ENCODE measurements at places on chromosomes 16 and 17.

DNA sequence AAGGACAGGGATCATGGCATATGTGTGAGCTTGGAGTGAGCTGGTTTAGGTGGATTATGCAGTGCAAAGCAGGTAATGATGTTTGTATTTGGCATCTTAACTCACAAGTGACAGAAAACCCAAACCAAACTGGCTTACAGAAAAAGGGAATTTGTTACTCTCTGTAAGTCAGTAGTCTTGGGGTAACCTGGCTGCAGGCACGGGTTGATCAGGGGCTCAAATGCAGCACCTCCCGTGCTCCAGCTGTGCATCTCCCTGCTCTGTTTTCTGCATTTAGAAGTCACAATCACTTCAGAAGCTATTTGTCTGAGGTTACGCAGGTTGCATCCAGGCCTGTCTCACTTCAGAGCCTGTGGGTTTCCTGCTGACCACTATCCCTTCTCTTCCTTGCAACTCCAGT, 354.3 kb downstream of the CPPED1 start:
- DNase-seq = no peak

DNA sequence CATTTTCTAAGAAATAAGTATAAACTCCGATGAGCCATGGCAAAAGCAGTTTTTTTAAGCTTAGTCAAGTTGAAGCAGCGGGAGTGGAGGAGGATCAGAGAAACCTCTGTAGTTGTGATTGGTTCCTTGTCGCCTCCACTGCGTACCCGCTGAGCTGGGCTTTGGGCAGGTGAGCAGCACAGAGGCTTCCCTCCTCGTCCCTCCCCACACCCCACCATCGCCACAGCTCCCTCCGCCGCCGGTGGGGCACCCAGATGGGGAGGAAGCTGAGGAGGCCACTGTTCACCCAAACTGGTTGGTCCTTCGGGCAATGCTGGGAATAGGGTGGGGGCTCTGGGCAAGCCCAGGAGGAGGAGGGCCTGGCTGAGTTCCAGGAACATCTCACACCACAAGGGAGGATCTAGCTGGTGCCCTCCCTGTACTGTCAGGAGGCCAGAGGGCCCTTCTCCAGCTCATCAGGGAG, 5.2 kb upstream of the MRPL38 start:
- DNase-seq = no peak

DNA sequence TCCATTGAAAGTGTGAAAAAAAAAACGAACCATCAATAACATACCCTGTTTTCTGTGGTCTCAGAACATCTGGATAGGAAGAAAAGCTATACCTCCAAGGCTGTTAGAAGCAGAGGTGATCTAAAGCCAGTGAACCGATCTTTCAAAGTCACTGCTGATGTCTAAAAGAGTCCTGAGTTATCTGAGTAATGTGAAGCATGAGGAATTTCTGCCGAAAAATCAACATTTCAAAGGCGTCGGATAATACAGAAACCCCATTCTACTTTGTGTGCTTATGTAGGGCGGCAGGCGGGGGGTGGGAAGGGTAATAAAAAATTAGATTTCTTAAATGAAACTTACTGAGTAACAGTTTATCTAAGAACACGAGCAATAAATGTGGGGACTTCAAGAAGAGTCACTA, 3.9 kb downstream of the XYLT1 start:
- no peak for DNase-seq

DNA sequence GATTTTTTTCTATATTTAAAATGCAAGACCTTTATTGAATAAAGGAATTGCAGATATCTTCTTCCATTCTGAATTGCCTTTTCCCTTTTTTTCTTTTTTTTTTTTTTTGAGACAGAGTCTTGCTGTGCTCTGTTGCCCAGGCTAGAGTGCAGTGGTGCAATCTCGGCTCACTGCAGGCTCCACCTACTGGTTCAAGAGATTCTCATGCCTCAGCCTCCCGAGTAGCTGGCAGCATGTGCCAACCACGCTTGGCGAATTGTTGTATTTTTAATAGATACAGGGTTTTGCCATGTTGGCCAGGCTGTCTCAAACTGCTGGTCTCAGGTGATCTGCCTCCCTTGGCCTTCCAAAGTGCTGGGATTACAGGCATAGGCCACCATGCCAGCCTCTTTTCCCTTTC, 151.5 kb downstream of the CEP112 start:
- no peak for DNase-seq

GRCh38 chr17:79034931-79035485, 11.0 kb downstream of the C1QTNF1 start:
- no peak for DNase-seq

- no peak for DNase-seq
Observed at GRCh38 chr17:39813631-39814030, 50.5 kb downstream of the IKZF3 start.

- no peak for DNase-seq
Observed at GRCh38 chr16:768428-768827, 7.9 kb downstream of the MSLN start.

- no peak for DNase-seq
Observed at GRCh38 chr17:66706851-66707450, 128.0 kb upstream of the CACNG5 start.

DNA sequence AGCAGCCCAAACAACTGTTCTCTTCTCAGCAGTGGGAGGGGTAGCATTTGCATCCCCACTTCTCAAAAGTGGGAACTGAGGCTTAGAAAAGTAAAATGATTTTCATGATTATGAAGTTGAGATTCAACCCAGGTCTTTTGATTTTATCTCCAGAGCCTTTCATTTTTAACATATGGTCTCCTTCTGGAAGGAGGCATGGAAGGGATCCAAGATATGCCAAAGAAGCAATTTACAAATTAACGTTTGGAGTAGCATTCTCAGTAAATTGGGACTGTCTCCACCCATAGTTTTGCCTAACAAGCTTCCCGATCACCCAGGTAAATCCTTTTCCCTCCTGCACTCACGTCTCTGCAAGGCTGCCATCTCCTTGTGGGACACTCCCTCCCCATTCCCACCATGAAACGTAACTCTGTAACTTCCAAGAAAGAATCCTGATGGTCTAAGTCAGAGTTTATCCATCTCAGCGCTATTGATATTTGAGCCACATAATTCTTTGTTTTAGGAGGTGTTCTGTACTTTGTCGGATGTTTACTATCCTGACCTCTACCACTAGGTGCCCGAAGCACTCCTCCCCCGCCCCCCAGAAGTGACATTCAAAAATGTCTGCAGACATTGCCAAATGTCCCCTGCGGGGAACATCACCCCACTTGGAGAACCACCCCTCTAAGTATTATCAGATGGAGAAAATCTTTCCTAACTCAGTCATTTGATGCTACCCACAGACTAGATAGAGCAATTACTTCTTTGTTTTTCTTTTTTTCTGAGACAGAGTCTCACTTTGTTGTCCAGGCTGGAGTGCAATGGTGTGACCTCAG, 32.9 kb upstream of the NFAT5 start:
- no peak for DNase-seq

GRCh38 chr16:56513972-56514371, 5.9 kb downstream of the BBS2 start:
- peak; percentile 20 for DNase-seq

DNA sequence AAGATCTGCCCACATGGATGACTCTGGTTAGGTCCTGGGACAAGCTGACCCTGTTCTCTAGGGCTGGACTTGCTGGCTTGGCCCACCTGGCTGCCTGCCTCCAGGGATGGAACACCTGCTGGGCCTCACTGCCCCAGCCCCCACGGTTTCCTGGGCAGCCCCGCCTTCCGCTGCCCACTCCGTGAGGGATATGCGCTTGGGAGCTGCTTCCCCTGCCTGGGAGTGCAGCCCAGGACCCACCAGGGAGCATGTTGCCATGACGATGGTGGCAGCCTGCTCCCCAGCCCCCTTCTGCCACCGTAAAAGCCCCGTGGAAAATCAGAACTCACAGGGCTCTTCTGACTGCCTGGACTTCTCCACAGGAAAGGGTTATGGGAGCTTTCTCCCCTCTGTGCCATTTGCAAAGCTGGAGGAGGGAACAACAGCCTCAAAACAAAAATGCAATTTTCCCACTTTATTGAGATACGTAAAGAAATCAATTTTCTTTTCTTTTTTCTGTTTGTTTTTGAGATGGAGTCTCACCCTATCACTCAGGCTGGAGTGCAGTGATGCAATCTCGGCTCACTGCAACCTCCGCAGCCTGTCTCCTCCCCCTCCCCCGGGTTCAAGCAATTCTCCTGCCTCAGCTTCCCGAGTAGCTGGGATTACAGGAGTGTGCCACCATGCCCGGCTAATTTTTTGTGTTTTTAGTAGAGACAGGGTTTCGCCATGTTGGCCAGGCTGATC, 18.0 kb upstream of the GAS7 start:
- no peak for DNase-seq

DNA sequence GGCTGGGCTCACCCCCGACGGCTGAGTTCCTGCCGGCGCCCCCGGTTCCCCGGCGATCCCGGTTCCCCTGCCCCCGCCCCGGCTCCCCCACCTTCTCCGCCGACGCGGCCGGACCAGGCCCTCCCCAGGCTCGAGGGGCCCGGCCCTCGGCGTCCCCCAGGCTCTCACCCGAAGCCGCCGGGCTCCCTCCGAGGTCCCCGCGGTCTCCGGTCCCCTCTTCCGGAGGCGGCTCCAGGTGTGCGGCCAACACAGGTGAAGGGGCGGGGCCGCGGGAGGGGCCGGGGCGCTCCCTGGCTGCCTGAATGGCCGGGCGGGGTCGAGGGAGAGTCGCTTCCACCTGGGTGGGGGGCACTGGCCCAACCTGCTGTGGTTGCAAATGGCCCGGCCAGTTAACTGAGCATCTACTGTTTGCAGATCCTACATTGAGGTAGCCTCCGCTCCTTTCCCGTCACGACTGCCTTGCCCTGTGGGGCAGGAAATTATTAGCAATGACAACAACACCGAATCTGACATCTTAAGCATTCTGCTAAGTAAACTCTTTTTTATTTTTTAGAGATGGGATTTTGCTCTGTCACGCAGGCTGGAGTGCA, at the start of gene BICDL2:
TSS of gene BICDL2 (minus strand) at position 219 of the 590 bp plus-strand sequence. CDS start 1,448 bp downstream, outside the sequence.
- DNase-seq = no peak

DNA sequence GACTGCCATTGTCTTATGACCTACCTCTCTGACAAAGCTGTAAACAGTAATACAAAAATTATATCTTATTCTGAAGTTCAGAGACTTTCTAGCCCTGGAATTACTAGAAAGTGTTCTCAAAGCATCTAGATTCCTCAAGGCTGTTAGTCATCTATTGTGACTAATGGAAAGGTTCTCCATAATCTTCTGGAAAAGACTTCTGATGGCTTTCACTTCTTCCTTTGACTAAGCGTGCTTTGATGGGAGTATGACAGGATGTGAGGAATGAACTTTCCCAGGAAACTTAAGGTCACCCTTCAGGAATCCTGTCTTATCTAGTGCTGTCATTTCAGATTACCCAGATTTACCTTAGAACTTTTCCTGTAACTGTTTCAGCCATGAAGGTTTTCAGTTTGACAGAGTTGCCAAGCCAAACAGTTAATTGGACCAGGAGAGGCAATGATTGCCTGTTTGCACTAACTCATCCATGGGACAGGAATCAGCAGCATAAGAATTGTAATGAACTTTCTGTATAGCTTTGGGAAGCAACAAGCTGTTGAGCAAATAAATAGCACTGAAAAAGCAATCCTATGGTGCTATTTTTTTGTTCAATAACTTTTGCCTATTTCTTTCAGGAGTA, 43.5 kb downstream of the AP2B1 start:
- no peak for DNase-seq

GRCh38 chr16:31352376-31353115, 2.4 kb upstream of the ITGAX start:
- DNase-seq = no peak

GRCh38 chr16:20336955-20337354, 9.6 kb upstream of the GP2 start:
- DNase-seq = no peak

- DNase-seq = no peak
Observed at GRCh38 chr17:10474536-10474935, 5.2 kb upstream of the MYH4 start.

Data from fibroblast of skin of left biceps (primary cell).